Activated CD4-positive, alpha-beta T cell treated with anti-CD3 and anti-CD28 coated beads, Interleukin-2, amount 50 U/mL, for 24 hours (primary cell): ENCODE measurements at places on chromosomes 3 and 15.

DNA sequence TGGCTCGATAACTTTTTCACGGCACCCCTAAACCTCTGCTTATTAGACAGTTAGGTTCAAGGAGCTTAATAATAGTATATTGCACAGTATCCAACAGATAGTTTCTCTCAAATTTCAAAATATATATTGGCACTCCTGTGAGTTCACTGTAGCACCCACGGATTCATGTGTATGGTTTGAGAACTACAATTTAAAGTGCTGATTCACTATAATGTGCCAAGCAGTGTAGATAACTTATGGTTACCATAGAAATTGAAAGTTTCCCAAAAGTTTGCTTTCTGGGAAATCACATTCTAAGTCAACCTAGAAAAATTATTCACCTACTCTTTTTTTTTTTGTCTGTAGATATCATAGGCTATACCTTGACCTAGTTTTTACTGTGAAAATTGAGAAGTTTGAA lies 86.6 kb downstream of the GAP43 start:
- DNase-seq: no peak

DNA sequence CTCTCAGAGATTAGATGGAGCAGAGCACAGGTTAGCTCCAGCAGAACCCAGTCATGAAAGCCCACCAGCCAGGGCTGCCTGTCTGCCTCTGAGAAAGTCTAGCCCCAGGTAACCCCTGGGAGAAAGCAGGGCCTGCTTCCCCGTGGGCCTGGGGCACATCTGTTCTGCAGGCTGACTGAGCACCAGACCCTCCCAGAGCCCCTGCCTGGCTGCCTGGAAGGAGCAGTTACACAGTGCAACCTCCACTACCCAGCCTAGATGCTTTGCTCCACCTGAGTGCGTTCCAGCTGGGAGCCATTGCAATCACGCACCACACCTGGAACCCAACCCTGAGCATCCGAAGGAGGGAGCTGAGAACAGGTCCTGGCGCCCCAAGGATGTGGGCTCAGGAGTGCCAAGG lies 24.7 kb upstream of the OR5K4 start:
- no peak for DNase-seq

DNA sequence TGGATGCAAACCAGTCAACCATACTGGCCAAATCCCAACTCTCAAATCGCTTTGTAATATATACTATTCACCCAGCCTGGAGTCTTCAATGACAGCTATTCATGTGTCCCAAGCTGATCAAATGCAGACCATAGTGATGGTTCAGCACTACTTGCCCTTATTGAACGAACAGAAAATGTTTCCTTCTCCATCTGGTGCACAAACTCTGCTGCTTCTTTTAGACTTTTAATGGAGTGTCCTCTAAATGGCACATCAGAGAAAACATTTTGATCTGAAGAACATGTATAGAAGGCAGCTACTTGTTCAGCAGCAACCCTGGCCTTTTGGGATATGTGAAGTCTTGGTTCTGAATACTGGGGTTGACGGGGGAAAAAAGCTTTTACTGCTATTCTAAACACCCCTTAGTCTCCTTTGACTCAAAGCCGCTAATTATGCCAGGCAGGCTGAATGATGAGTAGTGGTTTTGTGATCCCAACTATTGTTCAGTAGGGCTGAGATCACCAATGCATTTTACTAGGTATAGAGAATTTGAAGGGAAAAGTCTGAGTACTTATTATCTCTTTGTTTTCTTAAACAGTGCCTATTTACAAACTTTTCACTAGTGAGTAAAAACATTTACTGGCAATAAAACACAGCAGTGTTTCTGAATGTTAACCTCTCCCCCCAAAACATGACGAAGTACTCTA lies 781.2 kb downstream of the ROBO1 start:
- no peak for DNase-seq

GRCh38 chr3:189363590-189364255 lies 192.0 kb downstream of the TPRG1 start:
- DNase-seq: no peak

- no peak for DNase-seq
Measured at GRCh38 chr3:187014417-187014864, 84.1 kb downstream of the ST6GAL1 start.

DNA sequence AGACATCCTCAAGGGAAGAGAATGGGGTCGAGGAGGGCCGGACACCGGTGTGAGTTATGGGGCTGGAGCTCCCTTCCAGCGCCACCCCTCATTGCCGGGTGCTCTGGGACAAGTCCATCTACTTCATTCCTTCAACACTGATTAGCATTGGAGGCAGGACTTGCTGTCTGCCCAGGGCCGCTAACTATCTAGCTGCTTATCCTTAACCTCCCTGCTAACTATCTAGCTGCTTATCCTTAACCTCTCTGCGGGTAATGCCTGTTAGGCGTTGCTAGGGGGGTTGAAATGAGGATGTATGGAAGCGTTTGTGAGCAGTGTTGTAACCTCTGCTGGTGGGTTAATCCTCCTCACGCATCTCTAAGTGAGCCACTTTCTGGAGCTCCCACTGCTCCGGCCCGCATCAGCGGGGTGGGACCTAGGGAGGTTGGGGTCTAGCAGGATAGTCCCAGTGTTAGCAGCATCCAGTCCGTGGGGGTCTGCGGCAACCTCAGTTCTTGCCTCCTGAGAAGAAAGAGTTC lies 10.9 kb upstream of the CHAC1 start:
- no peak for DNase-seq

DNA sequence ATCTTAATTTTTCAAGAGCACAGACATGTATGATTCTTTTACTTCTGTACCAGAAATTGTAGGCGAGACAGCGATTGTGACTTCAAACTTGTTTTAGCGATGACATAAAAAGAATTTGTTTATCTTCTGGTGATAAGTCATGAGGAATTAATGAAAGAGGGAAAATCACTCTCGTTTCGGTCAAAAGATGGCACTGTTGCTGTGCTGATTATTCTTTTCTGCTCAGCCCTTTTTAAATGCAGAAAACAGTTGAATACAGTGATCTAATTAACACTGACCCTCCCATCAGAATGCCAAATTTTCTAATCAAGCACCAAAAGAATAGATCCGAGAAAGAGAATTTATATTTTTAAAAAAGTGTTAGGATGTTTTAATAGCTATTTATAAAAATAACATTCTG lies 52.6 kb downstream of the NSUN3 start:
- no peak for DNase-seq
